BE2C (cell line): ENCODE measurements at places on chromosomes 2 and 18.

DNA sequence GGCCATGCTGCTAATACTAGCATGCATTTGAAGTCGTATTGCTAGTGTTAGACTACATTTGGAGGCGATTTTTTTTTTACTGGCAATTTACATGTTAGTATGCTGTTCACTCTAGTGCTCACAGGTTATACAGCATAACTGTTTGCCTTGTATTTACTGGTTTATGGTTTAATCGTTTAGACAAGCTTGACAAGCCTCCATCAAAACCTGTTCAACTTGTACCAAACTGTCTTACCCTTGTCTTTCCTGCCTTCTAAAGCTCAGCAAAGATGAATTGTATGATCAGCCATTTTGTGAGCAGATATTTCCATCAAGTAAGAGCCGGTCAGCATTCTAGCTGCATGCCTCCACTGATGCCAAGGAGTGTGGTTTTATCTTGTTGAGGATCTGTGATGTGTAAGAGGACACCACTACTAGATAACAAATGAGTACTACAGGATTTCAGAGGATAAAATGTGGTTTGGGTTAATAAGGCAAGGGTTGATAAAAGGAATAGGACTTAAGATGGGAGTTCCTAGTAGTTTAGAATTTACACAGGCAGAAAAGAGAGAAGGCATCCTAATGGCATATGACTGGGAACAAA lies 68.4 kb upstream of the ITM2C start:
- no peak for DNase-seq

DNA sequence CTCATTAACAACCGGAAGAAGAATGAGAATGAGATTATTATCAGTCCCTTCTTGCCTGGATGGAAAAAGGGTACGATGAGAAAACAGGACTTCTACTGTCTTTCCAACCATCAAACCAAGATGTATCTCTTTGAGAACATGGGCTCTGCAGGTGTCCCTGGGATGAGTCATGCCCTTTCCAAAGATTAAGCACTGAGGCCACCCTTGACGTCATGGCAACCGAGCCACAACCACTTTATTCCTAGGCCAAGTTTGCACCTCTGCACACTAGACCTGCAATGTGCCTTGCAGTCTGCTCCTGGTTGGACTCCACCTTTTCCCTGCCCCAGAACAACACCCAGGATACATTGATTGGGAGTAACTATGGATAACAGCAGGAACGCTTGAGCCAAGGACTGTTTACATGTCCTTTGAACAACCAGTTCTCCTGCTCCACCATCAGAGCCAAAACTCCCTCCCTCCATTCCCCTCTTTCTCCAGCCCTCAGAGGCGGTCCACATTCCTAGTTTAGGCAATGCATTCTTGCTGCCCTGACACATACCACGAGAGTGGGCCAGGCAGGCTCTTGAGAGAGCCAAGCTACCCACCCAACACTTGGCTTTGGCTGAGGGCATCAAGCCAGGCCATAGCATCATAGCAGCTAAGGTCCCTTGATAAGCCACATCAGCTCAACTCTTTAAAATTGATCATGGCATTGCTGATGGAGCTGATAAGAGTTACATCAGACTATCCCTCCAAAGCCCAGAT lies 310.7 kb downstream of the TNS1 start:
- DNase-seq, result no peak

- no peak for DNase-seq
Observed at GRCh38 chr2:32832821-32833220, 113.9 kb upstream of the LTBP1 start.

DNA sequence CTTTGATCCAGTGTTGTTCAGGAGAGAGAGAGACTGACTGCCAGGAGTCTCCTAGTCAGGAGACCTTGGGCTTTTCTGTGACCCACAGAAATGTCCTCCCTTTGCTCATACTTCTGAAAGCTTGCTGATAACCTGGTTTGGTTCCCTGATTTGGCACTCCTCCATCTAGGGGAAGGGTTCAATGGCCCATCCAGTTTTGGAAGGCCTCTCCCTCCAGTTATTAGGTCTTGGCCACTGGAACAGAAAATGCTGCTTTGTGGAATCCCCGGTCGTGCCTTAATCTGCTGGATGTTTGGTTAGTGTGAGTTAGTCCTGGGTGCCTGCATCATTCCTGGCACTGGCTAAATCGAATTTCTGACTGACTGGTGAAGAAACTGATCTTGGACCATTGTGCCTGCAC lies 35.7 kb downstream of the KDM3A start:
- no peak for DNase-seq

DNA sequence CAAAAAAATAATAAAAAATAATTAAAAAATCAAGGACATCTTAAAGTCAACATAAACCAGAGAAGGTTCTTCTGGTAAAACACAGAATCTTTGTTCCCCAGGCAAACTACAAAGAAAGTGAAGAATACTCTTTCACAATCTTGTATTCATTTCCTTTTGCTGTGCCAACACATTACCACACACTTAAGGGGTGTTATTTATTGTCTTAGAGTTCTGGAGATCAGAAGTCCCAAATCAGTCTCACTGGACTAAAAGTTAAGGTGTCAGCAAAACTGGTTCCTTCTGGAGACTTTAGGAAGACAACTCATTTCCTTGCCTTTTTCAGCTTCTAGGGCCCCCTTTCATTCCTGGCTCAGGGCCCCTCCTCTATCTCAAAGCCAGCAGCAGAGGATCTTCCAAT lies 12.2 kb upstream of the CAB39 start:
- DNase-seq, result no peak

- DNase-seq, result no peak
Observed at GRCh38 chr2:1515073-1515430, 101.8 kb downstream of the TPO start.

GRCh38 chr18:6876641-6877041 lies 147.1 kb downstream of the ARHGAP28 start:
- no peak for DNase-seq

DNA sequence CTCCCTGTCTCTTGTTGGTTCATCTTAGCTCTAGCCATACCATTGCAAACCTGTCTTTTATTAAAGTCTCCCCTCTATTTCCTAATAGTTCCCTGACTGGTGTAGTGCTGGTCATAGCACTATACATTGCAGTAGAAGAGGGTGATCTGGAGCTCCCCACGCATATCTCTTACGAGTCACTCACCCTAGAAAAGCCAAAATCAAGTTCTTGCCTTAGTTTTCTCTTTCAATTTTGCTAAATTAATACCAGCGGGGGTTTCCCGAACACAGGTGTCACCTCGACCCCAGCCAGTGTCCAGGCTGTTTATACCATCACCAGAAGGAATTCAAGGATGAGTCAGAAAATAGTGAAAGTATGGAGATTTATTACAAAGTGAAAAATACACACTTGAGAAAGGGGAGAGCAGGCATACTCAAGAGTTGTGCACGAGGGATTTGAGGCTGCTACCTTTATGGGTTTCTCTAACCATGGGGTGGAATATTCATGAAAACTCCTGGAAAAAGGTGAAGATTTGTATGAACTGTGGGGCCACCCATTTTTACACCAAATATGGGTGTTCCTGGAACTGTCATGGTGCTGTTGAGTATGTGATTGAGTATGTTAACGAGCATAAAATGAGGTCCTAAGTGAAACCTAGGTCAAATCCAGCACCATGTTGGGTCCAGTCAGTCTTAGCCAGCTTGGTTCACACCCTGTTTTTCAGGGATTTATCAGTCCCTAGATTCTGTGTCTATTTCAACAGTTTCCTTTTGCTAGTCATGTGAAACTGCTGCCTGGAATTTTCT lies 20.2 kb downstream of the PROKR1 start:
- DNase-seq, result no peak

DNA sequence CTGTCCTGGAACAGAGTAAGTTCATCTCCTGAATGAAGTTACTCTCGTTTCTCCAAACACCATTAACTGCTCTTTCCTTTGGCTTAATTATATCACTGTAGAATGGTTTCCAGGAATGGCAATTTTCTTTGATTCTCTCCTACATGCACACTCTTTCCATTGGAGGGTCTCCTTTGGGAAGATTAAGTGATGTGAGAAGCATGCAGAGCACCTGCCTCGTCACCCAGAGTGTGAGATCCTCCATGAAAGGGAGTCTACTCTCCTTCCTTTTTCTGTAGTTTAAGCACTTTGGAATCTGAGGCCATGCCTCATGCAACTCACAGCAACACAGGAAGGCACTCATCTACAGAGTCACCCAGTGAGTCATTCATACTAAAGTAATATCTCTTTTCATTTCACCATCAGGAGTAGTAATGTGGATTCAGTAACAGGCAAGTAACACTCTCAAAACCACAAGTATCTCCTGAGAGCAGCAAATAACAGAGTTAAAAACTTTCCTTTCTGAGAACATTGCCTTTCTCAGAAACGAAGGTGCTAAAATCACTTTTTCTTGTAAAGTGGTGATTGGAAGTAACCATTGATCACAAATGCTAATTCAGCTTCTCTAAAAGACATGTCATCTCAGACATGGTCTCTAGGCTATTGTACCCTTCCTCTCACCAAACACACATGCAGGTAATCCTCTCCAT lies 52.8 kb upstream of the IL1RL1 start:
- no peak for DNase-seq

DNA sequence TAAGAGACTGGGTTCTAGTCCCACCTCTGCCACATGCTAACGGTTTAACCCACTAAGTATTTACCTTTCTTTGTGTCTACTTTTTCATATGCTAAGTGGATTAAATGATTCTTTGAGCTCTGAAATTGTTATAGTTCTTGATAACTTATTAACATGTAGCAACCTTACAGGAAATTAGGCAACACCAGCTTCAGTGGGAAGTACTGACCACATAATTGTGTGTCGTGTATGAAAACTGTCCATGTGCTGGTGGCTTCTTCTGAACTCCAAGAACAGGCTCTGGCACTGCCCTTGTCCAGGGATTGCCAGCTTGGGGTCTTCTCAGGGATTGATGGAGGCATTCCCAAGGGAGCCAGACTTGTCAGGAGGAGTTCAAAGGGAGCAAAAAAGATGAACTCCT lies 427.7 kb downstream of the TGIF1 start:
- no peak for DNase-seq

GRCh38 chr2:172996387-172996961 lies 79.2 kb upstream of the MAP3K20 start:
- no peak for DNase-seq
